ENCODE measurements at places on chromosomes 12 and 14. TPM values are rescaled to one million over a fixed set of nuclear protein-coding genes. Genes with fewer than 3 reads are reported as not detected.

Gene POMT2
- 10.0 TPM for polyA plus RNA-seq

GRCh38 chr14:61480704-61481285, 159.4 kb downstream of the PRKCH start:
- H3K36me3 ChIP-seq, result peaks cover 4% of the 10 kb centered on the region
- H3K27ac ChIP-seq, result no peak overlapping the region
- no peak for DNase-seq
- H3K4me1 ChIP-seq, result peaks cover 18% of the 10 kb centered on the region

Gene ZBTB1
- polyA plus RNA-seq, result 13.4 TPM

DNA sequence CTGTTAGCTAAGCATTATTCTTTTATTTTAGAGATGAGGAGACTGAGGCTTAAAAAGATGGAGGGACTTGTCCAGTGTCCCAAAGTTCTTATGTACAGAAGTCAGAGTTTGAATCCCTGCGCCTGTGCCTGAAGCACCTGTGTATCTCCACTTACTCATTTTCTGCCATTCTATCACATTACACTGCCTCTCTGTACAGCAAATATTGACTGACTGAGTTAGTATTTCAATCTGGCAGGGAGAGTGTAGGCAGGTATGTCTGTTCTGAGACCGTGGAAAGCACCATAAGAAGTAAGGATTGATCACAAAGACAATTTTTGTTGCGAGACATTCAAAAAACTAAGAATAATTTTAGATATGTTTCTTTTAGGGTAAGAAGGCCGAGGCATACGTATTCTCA, 162.7 kb downstream of the KITLG start:
- no peak overlapping the region for H3K27ac ChIP-seq
- H3K4me1 ChIP-seq, result no peaks in the 10 kb centered on the region
- no peaks in the 10 kb centered on the region for H3K36me3 ChIP-seq
- DNase-seq, result no peak
- H3K4me3 ChIP-seq, result no peak overlapping the region
- H3K27me3 ChIP-seq, result no peaks in the 10 kb centered on the region

- H3K4me3 ChIP-seq, result no peak overlapping the region
- peak; percentile 23 for DNase-seq
- no peaks in the 10 kb centered on the region for H3K36me3 ChIP-seq
- H3K27ac ChIP-seq, result no peak overlapping the region
- H3K27me3 ChIP-seq, result peaks cover 16% of the 10 kb centered on the region
These were observed 578 bp downstream of the ADAMTS20 start for GRCh38 chr12:43551279-43551970.

Gene PKP2
- 0.91 TPM for polyA plus RNA-seq

Gene G2E3
- 3.8 TPM for polyA plus RNA-seq

- H3K4me3 ChIP-seq, result no peak overlapping the region
- H3K27me3 ChIP-seq, result peaks cover 6% of the 10 kb centered on the region
- no peak for DNase-seq
- H3K36me3 ChIP-seq, result no peaks in the 10 kb centered on the region
- H3K4me1 ChIP-seq, result no peaks in the 10 kb centered on the region
These were observed 1346.4 kb downstream of the TMEM121 start for GRCh38 chr14:106872611-106873446.

GRCh38 chr14:95320078-95320895, 579 bp upstream of the CLMN start:
- H3K4me3 ChIP-seq, result no peak overlapping the region
- H3K4me1 ChIP-seq, result no peaks in the 10 kb centered on the region
- peak; percentile 49 for DNase-seq
- H3K27me3 ChIP-seq, result no peaks in the 10 kb centered on the region
- no peaks in the 10 kb centered on the region for H3K36me3 ChIP-seq

GRCh38 chr14:66624336-66624937, 116.5 kb downstream of the GPHN start:
- H3K4me3 ChIP-seq, result no peak overlapping the region
- no peaks in the 10 kb centered on the region for H3K36me3 ChIP-seq
- no peak overlapping the region for H3K27ac ChIP-seq
- DNase-seq, result peak; percentile 73
- peaks cover 9% of the 10 kb centered on the region for H3K4me1 ChIP-seq

- no peaks in the 10 kb centered on the region for H3K36me3 ChIP-seq
- H3K27ac ChIP-seq, result no peak within 1 kb of the TSS
- peaks cover 8% of the 10 kb centered on the region for H3K4me1 ChIP-seq
These were observed at the start of gene LRCOL1 for GRCh38 chr12:132610051-132610759. Gene LRCOL1 (minus strand): TSS chr12:132610582. CDS start chr12:132606251, 4,331 bp downstream.

GRCh38 chr12:121811434-121812319, 7.9 kb downstream of the SETD1B start:
- peak overlapping the region; percentile 25 for H3K4me3 ChIP-seq
- no peaks in the 10 kb centered on the region for H3K27me3 ChIP-seq
- peak overlapping the region; percentile 18 for H3K27ac ChIP-seq

GRCh38 chr14:75543253-75543652, 21.0 kb downstream of the BATF start:
- no peaks in the 10 kb centered on the region for H3K4me1 ChIP-seq
- no peak for DNase-seq
- no peak overlapping the region for H3K4me3 ChIP-seq
- H3K36me3 ChIP-seq, result peaks cover 3% of the 10 kb centered on the region
- no peaks in the 10 kb centered on the region for H3K27me3 ChIP-seq

Gene POTEG
- not detected for polyA plus RNA-seq

DNA sequence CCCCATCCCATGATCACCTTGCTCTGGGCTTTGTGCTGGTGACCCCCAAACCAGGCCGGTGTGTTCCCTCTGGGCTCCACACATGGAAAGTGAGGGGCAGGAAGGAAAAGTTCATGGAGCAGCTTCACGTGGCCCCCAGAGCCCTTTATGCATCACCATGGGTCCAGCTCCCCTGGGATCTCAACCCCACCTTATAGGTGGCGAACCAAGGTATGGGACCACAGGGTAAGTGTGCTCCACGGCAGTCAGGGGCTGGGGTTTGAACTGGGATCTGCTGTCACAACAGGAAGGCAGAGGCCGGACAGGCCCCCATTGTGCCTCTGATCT, 7.4 kb upstream of the BEGAIN start:
- no peaks in the 10 kb centered on the region for H3K4me1 ChIP-seq
- no peaks in the 10 kb centered on the region for H3K27me3 ChIP-seq
- no peaks in the 10 kb centered on the region for H3K36me3 ChIP-seq
- H3K27ac ChIP-seq, result no peak overlapping the region
- H3K4me3 ChIP-seq, result no peak overlapping the region

GRCh38 chr12:90854136-90854689, 100.8 kb downstream of the CCER1 start:
- no peak overlapping the region for H3K4me3 ChIP-seq
- no peaks in the 10 kb centered on the region for H3K36me3 ChIP-seq
- H3K27ac ChIP-seq, result no peak overlapping the region
- H3K27me3 ChIP-seq, result no peaks in the 10 kb centered on the region
- no peaks in the 10 kb centered on the region for H3K4me1 ChIP-seq

Gene NRIP2
- 0.57 TPM for polyA plus RNA-seq

Gene NKX2-8
- 1.2 TPM for polyA plus RNA-seq
